ENCODE measurements at places on chromosomes 1 and 21. TPM values are rescaled to one million over a fixed set of nuclear protein-coding genes. Genes with fewer than 3 reads are reported as not detected.

Gene LENEP
- total RNA-seq: not detected

DNA sequence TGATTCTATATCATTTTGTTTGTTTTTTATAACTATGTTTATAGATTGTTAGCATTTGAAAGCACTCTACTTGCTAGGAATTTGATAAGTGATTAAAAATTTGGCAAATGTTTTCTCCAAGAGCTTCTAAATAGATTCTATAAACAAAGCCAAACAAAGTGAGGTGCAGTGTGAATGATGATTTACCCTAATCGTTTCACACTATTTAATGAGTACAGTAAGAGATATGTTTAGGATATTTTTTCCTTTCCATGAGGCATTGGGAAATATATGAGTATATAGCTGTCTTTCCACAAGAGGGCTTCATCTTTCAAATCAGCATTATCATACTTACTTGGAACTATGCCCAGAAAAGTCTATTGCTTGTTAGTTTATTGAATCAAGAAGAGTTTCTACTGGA is 277.0 kb upstream of the BRINP3 start:
- DNase-seq: no peak

DNA sequence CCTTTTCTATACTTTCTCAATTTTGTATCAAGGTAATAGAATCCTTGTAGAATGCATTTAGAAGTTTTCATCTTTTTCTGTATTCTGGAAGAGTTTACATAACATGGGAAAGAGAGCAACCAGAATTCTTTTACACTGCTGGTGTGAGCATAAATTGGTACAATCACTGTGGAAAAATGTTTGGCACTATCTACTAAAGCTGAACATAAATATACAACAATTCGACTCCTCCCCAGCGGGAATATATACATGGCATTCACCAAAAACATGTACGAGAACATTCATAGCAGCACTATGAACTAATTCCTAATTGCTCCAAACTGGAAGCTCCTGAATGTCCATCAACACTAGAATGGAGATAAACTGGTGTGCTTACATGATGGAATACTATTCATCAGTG is 1.8 kb upstream of the ACBD6 start:
- no peak for DNase-seq

DNA sequence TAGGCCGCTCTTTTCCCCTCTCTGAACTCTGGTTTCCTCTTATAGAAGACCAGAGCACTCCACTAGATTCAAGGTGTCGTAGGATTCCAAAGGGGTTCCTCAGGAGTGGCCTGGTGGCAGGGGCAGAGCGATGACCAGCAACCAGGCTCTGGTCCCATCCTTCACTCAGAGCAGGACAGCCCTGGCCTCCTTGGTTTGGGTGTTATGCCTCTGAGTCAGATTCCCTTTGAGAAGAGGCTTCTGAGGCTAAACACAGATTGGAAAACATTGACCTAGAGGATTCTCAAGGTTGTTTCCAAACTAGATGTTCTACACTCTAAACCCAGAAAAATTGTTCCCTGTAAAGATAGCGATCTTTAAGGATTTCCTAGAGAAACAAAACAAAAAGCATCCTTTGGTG is 49.8 kb upstream of the IKBKE start:
- no peak for DNase-seq

DNA sequence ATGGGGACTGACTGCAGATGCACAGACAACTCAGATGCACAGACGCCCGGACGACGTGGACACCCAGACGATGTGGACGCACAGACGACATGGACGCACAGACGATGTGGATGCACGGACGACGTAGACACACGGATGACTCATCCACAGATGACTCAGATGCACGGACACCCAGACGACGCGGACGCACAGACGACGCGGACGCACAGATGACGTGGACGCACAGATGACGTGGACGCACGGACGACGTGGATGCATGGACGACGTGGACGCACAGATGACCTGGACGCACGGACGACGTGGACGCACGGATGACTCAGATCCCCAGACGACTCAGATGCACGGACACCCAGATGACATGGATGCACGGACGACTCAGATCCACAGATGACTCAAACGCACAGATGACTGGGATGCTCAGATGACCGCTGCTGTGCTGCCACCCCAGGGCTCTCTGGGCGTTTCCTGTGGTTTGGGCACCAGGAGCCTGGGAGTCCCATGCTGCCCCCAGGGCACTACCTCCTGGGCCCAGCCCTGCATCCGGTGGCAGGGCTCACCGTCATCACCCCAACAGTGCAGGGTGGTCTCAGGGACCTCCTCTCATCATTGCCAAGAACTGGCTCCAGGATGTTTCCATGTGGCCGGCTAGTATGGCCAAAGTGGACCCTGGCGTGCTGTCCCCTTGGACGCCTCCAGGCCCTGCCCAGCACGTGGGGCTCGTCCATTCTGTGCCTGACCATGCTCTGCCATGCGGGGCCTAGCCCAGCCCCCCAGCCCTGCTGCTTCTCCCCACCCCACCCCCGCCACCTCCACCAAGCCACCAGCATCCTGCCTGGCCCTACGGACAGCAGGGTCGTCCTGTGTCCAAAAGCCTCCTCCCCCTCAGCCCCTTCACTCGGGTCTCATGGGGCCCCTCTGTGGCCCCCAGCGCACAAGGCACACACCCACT is 14.0 kb downstream of the FAAP20 start:
- peak; percentile 50 for DNase-seq

Measured in right cardiac atrium (tissue), 5 donors.